NCI-H1092 (cell line): ENCODE measurements at places on chromosomes 3 and 15.

- no peak for DNase-seq
Observed at GRCh38 chr3:111726788-111727305, 131.7 kb upstream of the ZBED2 start.

GRCh38 chr3:40290396-40290795 is 19.1 kb upstream of the EIF1B start:
- DNase-seq, result no peak

DNA sequence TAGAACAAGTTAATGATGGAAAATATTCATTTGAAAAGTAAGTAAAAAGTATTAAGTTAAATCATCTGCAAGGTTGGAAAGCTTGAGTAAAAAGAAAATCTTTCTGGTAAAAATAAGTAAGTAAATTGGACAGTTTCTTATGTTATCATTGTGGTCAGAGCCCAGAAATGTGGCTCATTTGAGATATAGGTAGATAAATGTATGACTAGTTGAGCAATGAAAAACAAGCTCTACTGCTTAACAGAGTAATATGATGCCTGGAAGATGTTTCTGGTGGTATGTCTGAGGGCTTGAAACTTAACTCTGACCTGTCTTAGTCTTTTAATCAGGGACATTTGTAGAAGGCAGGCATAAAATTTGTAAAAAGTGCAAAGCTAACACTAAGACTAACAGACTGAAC is 444.0 kb downstream of the MFSD1 start:
- no peak for DNase-seq

GRCh38 chr15:74829486-74829885 is 3.1 kb downstream of the CPLX3 start:
- DNase-seq, result no peak

DNA sequence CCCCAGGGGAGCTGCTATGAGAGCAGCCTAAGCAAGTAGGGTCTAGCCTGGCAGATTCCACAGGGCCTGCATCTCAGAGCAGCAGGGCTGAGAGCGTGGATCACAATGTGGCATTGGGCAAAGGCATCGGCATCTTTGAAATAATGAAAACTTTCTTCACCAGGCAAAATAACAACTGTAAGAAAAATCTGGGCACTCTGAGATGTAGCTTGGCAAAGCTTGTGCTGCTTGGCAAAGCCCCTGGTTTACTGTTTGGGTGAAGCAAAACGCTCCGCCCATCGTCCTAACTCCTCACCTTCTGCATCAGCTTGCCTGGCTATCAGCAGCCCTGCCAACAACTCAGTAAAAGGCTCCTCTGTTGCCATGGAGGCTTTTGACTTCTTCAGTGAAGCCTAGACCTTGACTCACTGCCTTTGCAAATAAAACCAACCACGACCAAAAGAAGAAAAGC is 212.8 kb upstream of the EIF1B start:
- DNase-seq, result no peak

DNA sequence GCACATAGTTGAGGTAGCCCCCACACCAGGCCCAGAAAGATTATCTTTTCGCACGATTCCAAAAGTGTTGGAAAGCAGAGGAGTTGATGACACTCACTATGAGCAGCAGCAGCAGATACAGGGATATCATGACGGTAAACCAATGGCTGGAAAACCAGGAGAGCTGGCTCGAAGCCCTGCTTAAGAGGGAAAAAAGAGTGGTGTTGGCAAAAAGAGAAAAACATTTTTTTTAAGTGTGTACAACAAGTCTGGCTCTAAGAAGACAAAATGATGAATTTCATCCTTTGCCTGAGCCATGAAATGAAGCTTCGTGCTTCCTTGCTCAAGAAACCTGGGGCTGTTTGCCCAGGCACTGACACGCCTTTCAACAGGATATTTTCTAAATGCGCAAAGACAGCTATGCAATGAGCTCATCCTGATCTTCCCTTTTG is 27.3 kb downstream of the PARP16 start:
- no peak for DNase-seq

DNA sequence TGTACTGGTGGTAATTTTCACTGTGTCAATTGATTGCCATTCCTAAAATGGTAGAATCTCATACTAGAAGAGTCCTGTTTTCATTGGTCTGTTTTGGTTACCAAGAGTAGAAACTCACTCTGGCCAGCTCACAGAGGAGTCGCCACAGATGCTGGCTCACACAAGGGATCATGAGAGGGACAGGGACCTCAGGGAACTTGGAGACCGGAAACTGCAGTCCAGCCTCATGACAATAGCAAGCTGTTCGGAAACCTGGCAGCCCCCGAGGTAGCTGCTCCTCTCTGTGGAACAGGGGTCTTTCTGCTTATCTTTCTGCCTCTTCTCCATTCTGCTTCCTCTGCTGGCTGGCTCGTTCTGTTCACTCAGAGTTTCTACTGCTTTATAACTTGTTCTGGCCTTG is 192.9 kb downstream of the PLCL2 start:
- DNase-seq, result no peak

DNA sequence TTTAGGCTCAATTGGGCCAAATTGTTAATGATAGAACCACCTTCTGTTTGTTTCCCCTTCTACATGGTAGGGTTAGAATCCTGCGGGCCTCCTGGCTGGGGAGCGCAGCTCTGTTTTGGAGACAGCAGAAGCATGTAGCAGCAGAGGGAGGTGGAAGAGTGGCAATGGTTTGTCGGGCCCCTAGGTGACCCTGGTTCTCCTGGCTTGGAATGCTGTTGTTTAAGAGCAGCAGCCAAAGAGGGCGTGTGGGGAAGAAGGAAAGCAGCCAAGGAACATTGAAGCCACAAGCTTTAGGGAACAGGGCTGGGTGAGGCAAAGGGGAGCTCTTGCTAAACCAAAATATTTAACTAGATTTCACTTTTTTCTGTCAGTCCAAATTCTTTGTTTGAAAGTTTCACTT is 213.7 kb upstream of the NR2E3 start:
- no peak for DNase-seq

GRCh38 chr3:183764847-183765731 is 60.3 kb downstream of the MAP6D1 start:
- DNase-seq, result no peak

DNA sequence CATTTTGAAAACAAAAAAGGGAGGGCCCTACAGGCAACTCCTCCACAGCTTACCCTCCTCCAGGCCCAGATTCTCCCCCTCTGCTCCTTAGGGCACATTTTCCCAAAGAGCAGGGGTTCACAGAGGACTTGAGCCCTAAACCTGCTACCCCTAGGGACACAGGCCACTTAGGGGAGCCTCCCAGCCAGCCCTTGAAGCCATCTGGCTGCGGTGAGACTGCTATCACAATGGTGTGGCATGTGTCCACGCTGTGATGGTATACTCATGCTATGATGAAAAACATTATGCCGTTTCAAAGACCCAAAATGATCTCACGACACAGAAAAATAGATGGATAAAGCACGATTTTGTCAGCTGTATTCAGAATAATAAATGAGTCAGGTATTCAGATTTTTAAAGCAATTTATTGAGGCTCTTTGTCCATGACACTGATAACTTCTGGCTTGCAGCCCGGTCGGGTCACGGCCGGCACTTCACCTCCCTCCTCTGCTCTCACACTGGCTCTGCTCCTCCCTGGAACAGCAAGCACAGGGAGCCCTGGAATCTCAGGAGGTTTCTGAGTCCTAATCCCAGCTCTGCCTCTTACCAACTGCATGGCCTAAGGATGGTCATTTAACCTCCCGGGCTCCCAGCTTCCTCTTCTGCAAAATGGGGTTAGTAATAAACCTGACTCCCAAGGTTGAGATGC is 115.3 kb downstream of the MEGF11 start:
- peak; percentile 52 for DNase-seq

- no peak for DNase-seq
Observed at GRCh38 chr3:57852896-57853295, 96.8 kb downstream of the SLMAP start.

DNA sequence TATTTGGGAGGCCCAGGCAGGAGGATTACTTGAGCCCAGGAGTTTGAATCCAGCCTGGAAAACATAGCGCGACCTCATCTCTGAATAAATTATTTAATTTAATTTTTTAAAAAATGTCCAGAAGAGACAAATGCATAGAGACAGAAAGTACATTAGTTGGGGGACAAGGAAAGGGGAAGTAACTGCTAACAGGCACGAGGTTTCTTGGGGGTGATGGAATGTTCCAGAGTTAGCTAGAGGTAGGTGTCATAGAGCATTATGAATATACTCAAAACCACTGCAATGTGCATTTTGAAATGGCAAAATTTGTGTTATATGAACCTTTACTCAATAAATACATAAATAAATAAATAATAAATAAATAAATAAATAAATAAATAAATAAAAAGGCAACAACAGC is 31.7 kb upstream of the CYP11A1 start:
- no peak for DNase-seq

- DNase-seq, result no peak
Observed at GRCh38 chr3:165169368-165169767, 26.8 kb downstream of the SLITRK3 start.
